ENCODE measurements at places on chromosomes 2 and 18.

- DNase-seq = no peak
These were observed 48.6 kb downstream of the GYPC start for GRCh38 chr2:126704434-126705160.

GRCh38 chr2:65158557-65158956, 28.7 kb upstream of the RAB1A start:
- no peak for DNase-seq

- DNase-seq = no peak
These were observed 125.5 kb upstream of the SIX2 start for GRCh38 chr2:45134726-45135125.

DNA sequence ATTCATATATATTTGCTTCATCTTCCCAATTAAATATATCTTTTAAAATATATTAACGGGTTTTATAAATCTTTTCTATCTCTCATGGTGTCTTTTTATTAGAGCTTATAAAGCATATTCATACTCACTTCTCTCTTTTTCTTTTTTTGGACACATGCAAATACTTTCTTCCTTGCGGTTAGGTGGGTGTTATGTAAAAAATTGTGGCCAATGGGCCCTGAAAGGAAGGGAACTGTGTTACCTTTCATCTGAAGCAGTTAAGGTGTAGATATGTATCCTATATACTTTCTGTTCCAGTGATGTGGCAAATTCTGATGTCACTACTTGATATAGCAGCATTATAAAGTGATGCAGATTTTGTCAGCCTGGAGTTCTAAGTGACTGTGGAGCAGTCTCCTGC, 714.5 kb downstream of the PLCL1 start:
- DNase-seq = no peak

All from T47D (cell line).